ENCODE measurements at places on chromosomes 2 and 18. TPM values are rescaled to one million over a fixed set of nuclear protein-coding genes. Genes with fewer than 3 reads are reported as not detected.
A peak's percentile ranks its signal among the peaks of the same experiment; 100 is the strongest.

The RDH14 gene
- 23.5 TPM for total RNA-seq

GRCh38 chr18:75638223-75638775 lies 210.8 kb upstream of the SMIM21 start:
- DNase-seq, result peak; percentile 62

The CXCR1 gene
- not detected for total RNA-seq

DNA sequence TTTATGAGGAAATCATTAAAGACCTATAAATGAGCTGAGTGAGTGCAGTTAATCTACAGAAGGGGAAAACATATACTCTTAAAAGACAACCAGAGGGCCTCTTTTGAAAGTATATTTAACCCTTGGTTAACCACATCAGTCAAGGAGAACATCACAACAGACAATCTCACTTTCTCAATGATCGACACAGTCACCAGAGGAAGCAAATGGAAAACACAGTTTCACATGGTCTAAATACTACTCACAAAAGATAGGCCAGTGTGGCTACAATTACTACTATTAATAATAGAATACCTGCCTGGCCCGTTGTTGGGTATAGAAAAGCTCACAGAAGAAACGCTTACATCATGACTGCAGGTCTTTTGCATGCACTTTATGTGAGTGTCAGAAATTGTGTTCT lies 426.2 kb downstream of the NCKAP5 start:
- no peak for DNase-seq

The RAB6C gene
- total RNA-seq, result not detected

DNA sequence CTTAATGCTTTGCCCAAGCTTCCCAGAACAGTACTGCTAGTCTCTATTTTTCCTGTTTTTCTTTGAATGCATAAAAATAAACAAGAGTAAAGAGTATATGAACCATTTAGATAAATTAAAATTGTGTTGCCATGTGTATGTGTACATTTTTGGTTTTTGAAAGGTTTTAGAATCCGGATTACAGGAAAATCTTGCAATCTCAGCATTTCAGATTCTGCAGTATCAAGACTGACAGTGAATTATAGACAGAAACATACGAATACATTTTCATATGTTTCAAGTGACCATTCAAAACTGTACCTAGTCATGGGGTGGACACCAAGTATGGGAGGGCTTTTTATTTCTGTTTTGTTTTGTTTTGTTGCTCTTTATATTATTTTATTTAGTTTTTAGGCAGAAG lies 604.1 kb downstream of the LRP1B start:
- no peak for DNase-seq

The IL18RAP gene
- not detected for total RNA-seq

- peak; percentile 50 for DNase-seq
Observed at GRCh38 chr2:241931976-241932898, 62.7 kb downstream of the RTP5 start.

- DNase-seq, result peak; percentile 75
Observed at GRCh38 chr2:218264773-218265561, 4.2 kb downstream of the GPBAR1 start.

GRCh38 chr2:75342504-75343175 lies 143.3 kb upstream of the TACR1 start:
- DNase-seq, result no peak

DNA sequence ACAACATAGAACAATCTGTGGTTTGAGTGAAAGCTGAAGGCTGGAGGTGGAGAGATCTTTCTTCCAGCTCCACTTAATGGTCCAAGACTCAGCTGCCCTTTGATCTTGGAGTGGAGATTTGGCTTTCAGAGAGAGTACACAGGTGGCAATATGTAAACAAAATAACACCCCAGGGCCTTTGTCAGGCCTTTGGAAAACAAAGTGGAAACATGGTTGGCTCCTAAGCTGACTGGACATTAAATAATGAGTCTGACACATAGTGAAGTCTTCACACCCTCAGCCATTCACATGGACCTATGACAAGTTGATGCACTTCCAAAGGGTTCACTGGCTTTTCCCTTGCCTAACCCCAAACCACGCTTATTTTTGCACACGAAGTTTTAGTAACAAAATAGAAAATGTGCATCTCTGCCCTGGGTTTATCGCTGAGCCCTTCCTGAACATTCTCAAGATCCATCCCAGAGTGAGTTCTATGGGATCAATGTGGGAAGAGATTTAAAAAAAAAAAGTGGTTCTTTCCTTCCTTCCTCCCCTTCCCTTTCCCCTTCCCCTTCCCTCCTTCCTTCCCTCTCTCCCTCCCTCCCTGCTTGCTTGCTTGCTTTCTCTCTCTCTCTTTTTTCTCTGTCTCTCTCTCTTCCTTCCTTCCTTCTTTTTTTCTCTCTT lies 201.3 kb upstream of the NT5C1B start:
- peak; percentile 30 for DNase-seq

DNA sequence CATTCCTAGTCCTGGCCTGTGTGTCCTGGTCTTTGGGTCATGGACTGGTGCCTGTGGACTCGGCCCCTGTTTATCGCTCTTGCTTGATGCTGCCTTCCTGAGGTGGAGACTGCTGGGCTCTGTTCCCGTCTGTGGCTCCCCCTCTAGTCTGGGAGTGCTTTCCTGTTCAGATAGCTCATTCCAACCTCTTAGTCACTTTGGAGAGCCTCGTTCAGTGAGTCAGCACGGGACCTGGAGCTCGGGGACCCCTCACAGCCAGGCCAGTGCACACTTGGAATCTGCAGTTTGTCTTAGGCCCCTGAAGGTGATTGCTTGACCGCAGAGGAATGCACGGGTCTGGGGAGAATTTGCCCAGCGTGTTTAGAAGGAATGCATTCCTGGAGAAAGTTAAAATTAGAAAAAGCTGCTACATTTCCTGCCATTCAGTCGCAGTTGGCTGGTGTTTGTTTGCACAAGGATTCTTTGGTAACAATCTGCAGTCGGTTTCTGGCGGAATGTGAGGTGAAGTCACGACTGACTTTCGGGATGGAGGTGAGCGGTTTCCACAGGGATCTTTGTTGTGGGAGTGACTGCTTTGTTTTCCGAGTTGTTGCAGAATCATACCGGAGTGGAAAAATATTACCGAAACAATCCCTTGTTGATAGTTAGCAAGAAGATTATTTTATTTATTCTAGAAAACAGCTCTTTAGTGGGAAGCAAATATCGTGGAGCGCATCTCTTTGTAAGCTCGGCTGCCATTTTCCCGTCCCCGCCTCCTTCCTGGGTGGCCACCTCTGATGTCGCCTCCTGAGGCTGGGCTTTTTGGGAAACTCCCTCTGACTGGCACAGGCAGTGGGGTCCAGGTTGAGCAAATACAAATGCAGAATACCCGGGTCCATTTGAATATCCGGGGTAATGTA lies 29.6 kb downstream of the SH3BP4 start:
- DNase-seq, result peak; percentile 97

DNA sequence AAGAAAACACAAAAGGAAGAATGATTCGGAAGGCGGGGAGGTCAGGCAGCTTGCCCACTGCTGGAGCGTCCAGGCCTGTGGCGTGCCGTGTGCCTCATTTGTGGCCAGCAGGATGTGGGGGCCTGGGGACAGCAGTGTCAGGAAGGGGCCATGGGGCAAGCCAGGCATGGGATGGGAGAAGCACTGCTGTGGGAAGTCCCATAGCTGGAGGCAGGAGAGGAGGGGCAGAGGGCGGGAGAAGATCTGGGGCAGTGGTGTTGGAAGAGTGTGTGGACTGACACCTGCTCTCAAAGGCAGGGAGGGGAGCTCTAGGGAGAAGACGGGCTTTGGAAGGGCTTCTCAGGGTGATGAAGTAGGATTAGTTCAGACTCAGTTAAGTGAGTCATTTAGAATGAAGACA lies 133.7 kb downstream of the ACOXL start:
- no peak for DNase-seq

DNA sequence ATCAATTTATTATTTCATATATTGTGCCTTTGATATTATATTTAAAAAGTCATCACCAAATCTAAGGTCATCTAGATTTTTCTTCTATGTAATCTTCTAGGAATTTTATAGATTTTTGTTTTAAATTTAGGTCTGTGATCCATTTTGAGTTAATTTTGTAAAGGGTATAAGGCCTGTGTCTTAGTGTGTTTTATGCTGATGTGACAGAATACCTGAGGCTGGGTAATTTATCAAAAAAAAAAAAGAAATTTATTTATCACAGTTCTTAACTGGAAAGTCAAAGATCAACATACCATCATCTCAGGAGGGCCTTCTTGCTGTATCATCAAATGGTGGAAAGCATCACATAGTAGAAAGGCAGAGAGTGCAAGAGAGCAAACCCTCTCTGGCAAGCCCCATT lies 216.2 kb downstream of the PDE1A start:
- no peak for DNase-seq

The UGT1A6 gene
- not detected for total RNA-seq

The CNDP1 gene
- total RNA-seq, result not detected

The SPDYA gene
- total RNA-seq, result 0.59 TPM

GRCh38 chr2:190698895-190699294 lies 50.0 kb downstream of the NAB1 start:
- DNase-seq, result no peak

DNA sequence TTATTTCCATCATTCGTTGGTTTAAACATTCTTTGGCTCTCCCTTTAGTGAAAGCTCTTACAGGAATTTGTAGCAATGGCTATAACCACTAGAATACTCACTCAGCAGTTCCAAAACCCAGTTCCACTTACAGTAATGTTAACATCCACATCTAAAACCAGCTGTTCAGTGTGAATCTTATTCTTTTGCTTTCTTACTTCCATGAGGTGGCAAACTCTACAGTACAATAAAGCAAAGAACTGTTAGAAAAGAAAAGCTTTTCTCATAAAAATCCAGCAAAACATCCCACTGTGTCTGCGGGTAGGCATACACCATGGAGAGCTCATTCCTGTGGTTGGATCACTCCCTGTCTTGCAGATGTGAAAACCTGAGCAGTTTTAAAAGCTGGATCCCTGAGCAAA lies 147.1 kb downstream of the ARHGAP28 start:
- no peak for DNase-seq

The POTEC gene
- 0.36 TPM for total RNA-seq

- DNase-seq, result no peak
Observed at GRCh38 chr2:1974397-1974796, 230.1 kb upstream of the PXDN start.

The FBLN7 gene
- 5.8 TPM for total RNA-seq

- DNase-seq, result no peak
Observed at GRCh38 chr18:47911877-47912276, 18.6 kb downstream of the SMAD2 start.

The DCAF17 gene
- 37.7 TPM for total RNA-seq

The GULP1 gene
- total RNA-seq, result 23.0 TPM

- DNase-seq, result no peak
Observed at GRCh38 chr2:237479747-237480146, 7.3 kb upstream of the MLPH start.

DNA sequence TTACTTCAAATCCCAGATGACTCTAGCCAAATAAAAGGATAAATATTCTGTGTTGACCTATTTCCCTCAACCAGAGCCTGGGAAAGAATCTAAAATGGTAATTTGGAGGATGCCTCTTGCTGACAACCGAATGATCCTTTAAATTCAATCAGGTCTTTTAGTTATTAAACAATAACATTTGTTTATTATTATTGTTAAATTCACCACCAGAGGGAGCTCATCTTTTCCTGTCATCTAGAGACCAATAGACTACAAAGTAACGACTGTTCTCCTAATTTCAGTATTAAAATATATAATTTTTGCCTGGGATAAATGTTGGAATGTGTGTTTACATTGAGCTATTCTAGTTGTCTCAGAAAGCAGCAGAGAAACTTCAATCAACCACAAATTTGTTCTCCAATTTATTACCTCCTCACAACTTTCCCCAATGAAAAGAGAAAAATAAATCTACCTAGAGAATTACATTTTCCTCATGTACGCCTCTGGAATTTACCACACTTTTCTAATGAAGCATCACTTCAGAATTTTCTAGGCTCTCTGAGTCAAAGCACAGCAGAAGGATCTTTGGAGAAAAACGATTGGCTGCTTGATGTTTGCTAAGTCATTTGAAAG lies 142.7 kb downstream of the SCG2 start:
- no peak for DNase-seq

DNA sequence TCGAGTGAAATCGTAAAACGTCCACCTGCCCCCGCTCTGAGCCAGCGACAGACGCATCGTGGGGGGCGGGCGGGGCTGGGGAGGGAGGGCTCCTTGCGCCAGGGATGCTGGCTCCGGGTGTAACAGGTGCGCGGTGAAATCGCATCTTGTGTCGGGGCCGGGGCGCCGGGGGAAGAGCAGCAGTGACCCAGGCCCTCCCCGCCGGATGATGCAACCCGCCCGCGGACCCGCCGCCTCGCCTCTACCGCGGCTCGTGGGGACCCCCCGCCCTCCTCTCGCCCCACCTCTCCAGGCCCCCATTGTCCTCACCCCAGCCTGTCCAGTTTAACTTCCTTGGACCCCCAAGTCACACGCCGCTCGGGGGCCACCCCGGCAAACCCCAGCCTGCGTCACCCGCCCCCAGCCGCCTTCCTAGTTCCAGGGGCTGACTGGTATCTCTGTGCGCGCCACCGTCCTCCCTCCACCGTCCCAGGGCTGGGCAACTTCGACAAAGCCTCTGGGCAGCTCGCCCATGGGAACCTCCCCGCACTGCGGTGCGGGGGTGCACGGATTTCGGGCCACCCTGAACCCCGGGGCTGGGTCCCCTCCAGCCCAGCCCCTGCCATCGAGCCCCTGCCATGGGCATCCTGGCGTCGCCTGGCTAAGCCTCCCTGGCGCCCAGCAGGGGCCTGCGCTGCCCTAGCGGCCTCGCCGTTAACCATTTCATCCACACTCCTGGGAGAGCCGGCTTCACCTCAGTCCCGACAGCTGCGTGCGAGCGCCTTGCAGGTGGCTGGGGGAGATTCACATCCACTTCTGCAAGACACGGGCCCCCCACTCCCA lies 799 bp upstream of the KIF1A start:
- DNase-seq, result peak; percentile 84

- DNase-seq, result no peak
Observed at GRCh38 chr2:9993488-9994165, 42.1 kb downstream of the GRHL1 start.

GRCh38 chr18:36589857-36590543 lies 238.8 kb downstream of the TPGS2 start:
- DNase-seq, result no peak

The RUFY4 gene
- total RNA-seq, result not detected

DNA sequence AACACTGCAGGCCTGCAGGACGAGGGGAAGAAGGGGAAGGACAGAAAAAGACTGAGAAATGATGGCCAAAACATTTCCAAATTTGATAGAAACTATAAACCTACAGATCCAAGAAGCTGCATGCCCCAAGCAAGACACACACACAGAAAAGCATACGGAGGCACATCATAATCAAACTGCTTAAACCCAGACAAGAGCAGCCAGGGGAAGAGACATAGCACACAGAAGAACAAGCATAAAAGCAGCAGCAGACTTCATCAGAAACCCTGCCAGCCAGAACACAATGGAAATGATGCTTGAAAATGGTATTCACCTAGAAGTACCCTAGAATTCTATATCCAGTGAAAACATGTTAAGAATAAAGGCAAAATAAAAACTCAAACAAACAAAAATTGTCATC lies 57.2 kb upstream of the RNU4ATAC start:
- no peak for DNase-seq

DNA sequence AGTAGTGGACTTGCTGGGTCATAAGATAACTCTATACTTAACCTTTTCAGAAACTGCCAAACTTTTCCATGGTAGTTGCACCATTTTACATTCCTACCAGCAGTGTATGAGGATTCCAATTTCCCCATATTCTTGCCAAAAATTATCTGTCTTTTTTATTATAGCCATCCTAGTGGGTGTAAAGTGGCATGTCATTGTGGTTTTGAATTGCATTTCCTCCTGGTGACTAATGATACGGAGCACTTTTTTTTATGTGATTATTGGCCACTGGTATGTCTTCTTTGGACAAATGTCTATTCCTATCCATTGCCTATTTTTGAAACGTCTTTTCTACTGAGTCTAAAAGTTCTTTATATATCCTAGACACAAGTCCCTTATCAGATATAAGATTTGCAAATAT lies 44.3 kb downstream of the CACNB4 start:
- peak; percentile 83 for DNase-seq

- DNase-seq, result no peak
Observed at GRCh38 chr2:34912084-34912483, 1313.0 kb upstream of the FAM98A start.

Measured in osteoblast (primary cell).